ENCODE measurements at places on chromosomes 2 and 18.

GRCh38 chr2:165197346-165197745, 6.5 kb downstream of the SCN3A start:
- no peak for DNase-seq

GRCh38 chr2:164803776-164804466, 37.7 kb downstream of the COBLL1 start:
- no peak for DNase-seq

GRCh38 chr2:71613953-71614925, 160.9 kb downstream of the DYSF start:
- DNase-seq = no peak

DNA sequence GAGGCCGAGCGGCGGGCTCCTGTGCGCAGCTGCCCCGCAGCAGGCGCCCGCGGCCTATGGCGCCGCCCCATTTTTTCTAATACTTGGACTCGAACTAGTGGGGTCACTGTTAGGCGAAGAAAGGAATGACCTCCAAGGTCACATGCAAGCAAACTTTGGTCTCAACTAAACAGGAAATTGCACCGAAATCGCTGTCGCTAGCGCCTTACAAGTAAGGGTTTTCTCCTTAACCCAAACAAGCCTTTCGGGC, 339 bp downstream of the ACAA2 start:
- DNase-seq = no peak

DNA sequence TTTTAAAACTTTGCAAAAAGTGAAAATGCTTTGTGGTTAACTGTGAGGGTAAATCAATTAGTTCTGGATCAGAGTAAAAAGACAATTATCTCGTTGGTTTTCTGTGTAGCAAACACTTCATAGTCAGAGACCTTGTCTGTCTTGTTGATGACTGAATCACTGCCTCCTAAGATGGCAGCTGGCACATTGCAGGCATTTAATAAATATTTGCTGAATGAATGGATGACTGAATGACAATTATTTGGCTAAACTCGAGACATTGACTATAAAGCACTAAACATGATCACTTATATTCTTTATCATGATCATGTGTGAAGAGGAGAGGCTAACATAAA, 96.2 kb downstream of the MAIP1 start:
- no peak for DNase-seq

- no peak for DNase-seq
Observed at GRCh38 chr18:79736230-79736629, 56.6 kb downstream of the CTDP1 start.
